PC-3 (cell line): ENCODE measurements at places on chromosomes 1 and 21.

GRCh38 chr1:182495693-182496092, 45.7 kb downstream of the RGSL1 start:
- no peaks in the 10 kb centered on the region for H3K36me3 ChIP-seq
- no peak overlapping the region for H3K4me3 ChIP-seq
- no peaks in the 10 kb centered on the region for H3K4me1 ChIP-seq
- DNase-seq = no peak

GRCh38 chr1:63969441-63969901, 195.7 kb downstream of the ROR1 start:
- H3K4me3 ChIP-seq = peak overlapping the region; percentile 11; the same call in 1 of the 2 replicates
- no peaks in the 10 kb centered on the region for H3K36me3 ChIP-seq
- peaks cover 21% of the 10 kb centered on the region for H3K4me1 ChIP-seq
- peak overlapping the region; percentile 64 for H3K27ac ChIP-seq
- H3K27me3 ChIP-seq = no peaks in the 10 kb centered on the region

DNA sequence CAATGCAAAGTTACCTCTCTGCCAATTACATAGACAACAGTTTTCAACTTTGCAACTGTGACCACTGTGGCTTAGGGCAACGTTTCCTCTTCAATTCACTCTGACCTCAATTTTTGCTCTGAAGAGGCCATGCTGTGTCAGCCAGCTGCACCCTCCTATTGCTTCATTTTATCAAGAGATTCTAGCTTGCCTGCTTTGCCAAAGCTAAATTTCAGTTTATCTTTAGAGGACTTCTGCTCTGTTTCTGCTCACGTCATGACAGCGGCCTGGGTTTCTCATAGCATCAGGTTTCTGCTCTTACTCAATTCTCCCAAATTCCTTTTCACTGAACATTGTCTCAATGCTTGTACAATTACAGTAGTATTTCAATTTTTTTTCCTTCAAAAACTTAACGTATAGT, 154.6 kb downstream of the PLA2G4A start:
- H3K4me1 ChIP-seq = no peaks in the 10 kb centered on the region
- DNase-seq = no peak
- no peaks in the 10 kb centered on the region for H3K36me3 ChIP-seq
- no peaks in the 10 kb centered on the region for H3K27me3 ChIP-seq
- H3K4me3 ChIP-seq = no peak overlapping the region
- no peak overlapping the region for H3K27ac ChIP-seq

DNA sequence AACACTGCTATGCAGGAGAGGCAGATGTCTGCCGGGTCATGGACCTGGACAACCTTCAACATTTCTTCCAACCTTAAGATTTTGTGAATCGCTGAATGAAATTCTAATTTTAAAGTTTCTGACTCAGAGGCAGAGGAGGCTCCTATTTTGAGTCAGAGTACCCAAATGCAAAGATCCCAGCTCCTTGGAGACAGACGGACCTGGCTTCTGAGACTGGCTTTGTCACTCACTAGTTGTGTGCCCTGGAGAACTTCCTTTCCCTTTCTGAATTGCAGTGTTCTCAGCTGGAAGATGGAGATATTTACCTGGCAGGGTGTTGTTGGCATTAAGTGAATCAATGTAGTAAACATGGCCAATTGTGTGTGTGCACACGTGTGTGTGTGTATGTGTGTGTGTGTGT, 51.9 kb downstream of the IER5 start:
- H3K4me3 ChIP-seq = peak overlapping the region; percentile 24; the same call in 1 of the 2 replicates
- no peaks in the 10 kb centered on the region for H3K36me3 ChIP-seq
- peak; percentile 52 for DNase-seq
- H3K27me3 ChIP-seq = no peaks in the 10 kb centered on the region
- H3K27ac ChIP-seq = peak overlapping the region; percentile 99

DNA sequence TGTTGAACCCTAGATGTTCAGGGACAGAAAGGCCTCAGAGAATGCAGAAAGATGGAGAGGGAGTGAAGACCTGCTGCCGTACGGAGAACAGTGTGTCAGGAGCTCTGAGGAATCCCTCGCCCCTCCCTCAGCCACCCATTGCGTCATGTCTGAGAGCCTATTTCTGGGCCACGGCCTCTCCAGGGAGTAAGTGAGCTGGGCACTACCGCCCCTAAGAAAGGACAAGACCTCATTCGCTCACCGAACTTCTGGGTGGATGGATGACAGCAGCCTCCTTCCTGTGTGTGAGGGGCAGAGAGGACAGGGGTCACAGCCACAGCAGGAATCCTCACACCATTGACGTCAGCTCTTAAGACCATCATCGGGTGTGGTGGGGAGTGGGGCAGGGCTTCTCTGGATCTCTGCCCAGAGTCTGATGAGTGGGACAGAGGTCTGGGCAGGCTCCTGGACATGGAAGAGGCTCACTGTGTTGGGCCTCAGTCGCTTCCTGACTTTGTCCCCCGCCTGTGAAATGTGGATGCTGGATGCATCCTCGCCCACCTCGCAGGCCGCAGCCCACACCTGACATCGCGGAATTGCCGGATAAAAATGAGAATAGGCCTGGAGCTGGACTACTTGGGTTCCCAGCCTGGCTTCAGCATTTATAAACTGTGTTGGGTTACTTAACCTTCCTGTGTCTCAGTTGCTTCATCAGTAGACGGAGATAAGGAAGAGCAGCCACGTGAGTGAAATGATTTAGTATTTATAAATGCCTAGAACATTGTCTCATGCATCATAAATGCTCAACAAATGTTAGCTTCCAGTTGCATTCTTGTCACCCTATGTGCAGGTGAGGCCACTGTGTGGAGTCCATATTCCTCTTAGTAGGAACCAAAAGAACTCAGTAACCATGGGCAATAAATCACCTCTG, 238.6 kb downstream of the TRABD2B start:
- H3K4me3 ChIP-seq = no peak overlapping the region
- no peak for DNase-seq
- H3K27ac ChIP-seq = no peak overlapping the region
- no peaks in the 10 kb centered on the region for H3K4me1 ChIP-seq

GRCh38 chr1:7552402-7552801, 218.7 kb upstream of the VAMP3 start:
- no peak overlapping the region for H3K4me3 ChIP-seq
- H3K4me1 ChIP-seq = peaks cover 12% of the 10 kb centered on the region; the same call in 1 of the 2 replicates
- no peak for DNase-seq
- H3K36me3 ChIP-seq = no peaks in the 10 kb centered on the region
